ENCODE measurements at places on chromosomes 2 and 18. TPM values are rescaled to one million over a fixed set of nuclear protein-coding genes. Genes with fewer than 3 reads are reported as not detected.

CD226 gene
- 0.26 TPM for total RNA-seq

ARL5A gene
- 132 TPM for total RNA-seq

SLC9A2 gene
- total RNA-seq = 2.2 TPM

RAB17 gene
- 2.0 TPM for total RNA-seq

RIT2 gene
- total RNA-seq = not detected

Data from lower leg skin (tissue), 4 donors.